ENCODE measurements at places on chromosomes 2 and 18.

- no peak for DNase-seq
Measured at GRCh38 chr18:3970929-3971328, 484.2 kb downstream of the DLGAP1 start.

GRCh38 chr2:178273787-178274360 lies 79.6 kb downstream of the OSBPL6 start:
- no peak for DNase-seq

DNA sequence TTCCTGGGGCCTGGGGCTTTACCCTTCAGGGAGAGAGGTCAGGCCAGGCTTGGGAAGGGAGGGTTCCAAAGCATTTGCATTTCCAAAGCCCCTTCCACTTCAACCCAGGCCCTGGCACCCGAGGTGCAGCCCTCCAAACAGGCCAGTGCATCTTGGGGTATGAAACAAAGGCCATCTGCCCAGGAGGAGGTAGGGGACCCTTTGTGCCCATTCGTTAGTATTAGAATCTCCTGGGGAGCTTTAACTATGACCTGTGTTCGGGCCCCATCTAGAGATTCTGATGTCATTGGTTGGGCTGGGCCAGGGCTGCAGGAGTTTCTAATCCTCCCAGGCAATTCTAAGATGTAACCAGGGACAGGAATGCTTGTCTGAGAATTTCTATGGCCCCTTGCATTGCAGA lies 73.6 kb downstream of the CIB4 start:
- DNase-seq: no peak

- DNase-seq: no peak
Measured at GRCh38 chr2:98091738-98092137, 4.8 kb downstream of the VWA3B start.

DNA sequence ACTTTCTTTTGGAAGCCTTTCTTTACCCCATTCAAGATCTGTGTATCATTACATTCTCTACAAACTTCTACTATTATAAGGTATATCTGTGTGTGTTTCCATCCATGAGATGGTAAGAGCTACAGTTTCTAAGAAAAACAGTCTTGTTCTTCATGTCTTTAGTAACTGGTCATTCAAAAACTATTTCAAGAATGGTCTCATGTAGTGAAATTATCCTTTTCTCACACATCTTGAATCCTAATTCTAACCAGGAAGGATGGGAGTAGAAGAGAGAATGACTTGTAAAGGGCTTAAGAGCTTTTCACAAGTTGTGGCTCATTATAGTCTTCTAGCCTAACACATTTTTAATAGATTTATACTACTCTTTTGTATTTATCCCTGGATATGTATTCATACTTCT lies 47.3 kb downstream of the ROCK1 start:
- DNase-seq: no peak

DNA sequence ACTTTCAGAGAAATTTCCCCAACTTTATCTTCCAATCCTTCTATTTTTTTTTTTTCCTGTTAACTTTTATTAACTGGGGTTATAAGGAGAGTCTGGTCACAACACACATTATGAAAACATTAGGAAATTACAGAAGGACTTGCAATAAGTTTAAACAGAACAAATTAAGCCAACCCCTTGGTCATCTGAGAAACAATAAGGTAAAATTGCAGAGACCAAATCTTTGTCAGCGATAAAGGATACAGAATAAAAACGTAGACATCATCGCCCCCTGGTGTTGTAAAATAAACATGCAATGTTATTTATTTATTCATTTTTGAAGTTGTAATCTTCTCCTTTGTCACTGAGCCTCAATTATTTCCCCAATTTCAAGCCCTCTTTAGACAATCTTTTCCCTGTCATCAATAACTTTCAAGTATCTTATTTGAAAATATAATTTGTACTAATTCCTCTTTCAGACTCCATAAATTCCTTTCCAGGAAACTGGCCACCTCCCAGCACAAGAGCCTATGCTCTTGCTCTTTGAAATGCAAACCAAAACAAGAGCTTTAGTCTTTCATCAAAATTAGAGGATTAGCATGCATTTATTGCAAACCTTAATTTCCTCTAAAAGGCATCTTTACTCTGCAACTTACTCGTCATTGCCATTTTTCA lies 19.5 kb downstream of the G6PC2 start:
- DNase-seq: peak; percentile 26

DNA sequence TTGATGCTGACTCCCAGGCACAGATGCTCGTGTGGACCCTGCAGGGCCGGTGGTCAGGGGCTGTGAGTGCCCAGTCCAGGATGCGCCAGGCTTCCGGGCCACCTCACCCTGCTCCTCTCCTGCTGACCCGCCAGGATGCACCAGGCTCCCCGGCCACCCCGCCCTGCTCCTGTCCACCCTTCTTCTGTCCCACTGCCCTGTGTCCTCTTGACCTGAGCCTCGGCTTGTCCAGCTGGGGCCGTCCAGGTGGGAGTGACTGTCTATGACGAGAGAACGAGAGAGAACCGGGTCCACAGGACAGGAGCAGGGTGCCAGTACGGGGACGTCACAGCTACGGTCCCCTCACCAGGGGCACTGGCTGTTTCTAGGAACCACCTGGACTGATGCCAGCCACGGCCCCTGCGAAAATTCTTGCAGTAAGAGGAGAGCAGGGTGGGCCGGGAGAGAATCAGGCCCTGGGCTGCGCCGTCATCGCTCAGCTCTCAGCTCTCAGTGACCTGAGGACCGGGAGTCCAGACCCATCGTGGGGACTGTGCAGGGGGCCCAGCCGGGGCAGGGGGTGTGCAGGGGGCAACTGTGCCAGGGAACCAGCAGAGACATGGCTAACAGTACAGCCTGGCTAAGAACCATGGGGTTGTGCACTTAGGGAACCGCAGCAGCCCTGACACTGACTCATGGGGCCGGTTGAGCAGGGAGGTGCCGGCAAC lies 12.9 kb upstream of the NFATC1 start:
- DNase-seq: no peak

DNA sequence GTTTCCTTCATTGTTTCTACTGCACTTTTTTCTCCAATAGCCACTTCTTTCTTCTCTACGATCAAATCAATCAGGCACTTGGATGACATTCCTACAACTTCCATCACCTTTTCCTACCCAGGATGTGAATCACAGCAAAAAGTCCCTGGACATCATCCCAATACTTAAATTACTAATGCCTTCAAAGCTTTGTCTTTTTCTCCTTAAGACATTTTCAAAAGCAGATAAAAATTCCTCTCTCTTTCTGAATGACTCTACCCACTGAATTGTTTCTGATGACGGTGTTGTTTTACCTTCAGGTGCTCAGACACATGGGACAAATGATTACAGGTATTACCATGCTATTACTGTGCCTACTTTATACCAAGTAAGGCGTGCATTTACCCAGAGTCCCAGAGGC lies 500.9 kb downstream of the FBXO15 start:
- DNase-seq: no peak

DNA sequence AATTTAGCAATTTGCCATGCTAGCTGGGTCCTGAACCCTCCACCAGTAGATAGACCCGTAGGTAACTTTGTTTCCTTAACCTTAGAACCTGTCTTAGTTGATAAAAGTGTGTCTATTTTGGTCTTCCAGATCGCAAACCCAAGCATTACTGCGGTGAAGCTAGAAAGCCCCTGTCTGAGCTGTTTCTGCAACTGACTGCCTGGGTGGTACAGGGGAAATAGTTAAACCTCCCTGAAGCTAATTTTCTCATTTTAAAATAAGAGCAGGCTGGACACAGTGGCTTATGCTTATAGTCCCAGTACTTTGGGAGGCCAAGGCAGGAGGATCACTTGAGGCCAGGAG lies 101.7 kb upstream of the MSH2 start:
- no peak for DNase-seq

DNA sequence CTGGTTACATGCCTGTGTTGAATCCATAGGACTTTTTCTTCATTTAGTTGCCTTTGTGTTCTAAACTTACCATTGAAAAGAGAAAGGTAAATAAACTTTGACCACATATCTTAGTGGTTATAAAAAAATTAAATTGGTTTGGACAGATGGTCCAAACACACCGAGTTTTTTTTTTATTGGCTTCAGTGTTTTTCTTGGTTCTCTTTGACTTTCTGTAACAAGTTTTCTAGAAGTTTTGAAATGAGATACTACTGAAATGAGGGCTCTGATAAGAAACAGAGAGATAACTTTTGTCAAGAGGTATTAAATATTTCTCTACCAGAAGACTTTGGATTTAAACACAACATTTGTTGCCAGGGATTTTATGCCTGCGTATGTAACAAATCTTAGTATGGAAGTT lies 20.7 kb downstream of the SPTBN1 start:
- no peak for DNase-seq

DNA sequence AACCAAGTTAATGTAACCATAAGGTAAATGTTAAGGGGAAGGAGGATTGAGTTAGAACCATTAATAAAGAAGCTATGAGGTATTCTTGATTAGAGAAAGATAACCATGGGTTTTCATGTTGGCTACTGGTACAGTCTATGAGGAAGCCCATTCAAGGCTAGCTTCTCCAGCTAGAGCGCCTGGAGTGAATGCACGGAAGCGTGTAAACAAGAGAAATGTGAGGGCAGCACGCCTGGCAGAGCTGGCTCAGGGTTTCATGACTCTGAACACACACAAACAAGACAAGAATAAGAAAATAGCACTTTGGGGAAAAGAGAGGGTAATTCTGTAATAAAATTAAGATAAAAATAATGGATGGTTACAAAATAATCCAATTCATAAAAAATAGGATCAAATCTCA lies 255.3 kb downstream of the PDE11A start:
- DNase-seq: no peak

DNA sequence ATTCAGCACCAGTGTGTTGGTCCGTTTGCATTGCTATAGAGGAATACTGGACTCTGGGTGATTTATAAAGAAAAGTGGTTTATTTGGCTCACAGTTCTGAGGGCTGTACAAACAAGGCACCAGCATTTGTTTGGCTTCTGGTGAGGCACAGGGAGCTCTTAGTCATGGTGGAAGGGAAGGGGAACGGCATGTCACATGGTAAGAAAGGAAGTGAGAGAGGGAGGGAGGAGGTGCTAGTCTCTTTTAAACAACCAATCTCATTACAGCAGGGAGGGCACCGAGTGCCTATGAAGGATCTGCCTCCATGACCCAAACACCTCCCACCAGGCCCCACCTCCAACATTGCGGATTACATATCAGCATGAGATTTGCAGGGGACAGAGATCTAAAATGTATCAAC lies 143.9 kb upstream of the DLX2 start:
- no peak for DNase-seq

- no peak for DNase-seq
Measured at GRCh38 chr2:14513903-14514302, 118.6 kb upstream of the LRATD1 start.

- no peak for DNase-seq
Measured at GRCh38 chr2:164257742-164258141, 363.5 kb downstream of the GRB14 start.

Measured in HEK293T (cell line).